AG04450 (cell line): ENCODE measurements at places on chromosomes 16 and 17.

DNA sequence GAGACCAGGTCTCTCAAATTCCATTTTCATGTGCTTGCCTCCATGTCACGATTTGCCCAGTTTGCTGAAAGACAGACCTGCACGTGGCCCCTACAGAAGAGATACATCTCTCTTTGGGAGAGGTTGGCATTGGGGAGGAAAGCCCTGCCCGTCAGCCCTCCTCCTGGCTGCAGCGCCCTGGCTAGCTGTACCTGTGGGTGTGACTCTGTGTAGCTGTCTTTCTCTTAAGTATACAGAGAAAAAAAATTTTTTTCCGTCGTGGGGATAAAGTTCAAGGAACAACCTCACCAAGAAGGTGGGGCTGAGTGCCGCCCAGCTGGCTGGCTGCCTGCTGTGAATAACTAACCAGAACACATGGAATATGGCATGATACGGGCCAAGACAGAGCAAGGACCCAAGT is 26.5 kb downstream of the TMEM98 start:
- no peak for DNase-seq

GRCh38 chr17:66462010-66462409 is 159.6 kb downstream of the PRKCA start:
- DNase-seq = no peak

DNA sequence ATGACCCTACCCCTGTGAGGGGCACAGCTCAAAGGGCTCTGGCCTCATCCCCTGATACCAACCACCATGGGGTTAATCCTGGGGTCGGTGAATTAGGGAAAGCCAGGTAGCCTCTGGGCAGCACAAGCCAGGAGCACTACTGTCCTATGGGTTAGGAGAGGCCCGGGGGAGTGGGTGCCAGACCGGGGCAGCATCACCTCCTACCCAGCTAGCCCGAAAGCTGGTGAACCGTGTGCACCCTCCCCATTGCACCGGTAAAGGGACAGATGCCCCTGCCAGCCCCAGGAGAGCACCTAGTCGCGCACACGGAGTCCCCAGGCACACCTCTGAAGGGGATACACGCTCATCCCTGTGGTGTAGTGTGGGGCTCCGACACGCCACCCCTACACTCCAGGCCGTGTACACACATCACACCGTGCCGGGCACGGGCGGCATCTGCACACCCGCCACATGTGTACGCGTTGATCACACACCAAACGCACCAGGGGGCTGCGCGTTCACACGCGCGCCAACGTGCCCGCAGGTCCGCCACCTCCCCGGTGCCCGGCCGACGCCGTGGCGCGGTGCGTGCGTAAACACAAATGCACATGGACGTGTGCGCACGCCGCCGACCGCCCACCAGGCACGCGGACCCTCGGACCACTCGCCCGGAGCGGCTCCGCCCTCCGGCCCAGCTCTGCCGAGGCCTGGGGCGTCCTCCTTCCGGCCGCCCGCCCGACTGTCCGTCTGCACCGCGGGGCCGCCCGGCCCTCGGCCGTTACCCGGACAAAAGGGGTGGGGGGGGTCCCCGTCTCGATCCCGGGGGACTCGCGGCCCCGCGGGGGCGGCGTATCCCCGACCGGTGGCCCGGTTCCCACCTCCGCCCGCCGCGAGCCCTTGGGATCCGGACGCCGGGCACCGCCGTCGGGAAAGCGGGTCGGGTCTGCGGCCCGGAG is 785 bp downstream of the UBALD1 start:
- no peak for DNase-seq

DNA sequence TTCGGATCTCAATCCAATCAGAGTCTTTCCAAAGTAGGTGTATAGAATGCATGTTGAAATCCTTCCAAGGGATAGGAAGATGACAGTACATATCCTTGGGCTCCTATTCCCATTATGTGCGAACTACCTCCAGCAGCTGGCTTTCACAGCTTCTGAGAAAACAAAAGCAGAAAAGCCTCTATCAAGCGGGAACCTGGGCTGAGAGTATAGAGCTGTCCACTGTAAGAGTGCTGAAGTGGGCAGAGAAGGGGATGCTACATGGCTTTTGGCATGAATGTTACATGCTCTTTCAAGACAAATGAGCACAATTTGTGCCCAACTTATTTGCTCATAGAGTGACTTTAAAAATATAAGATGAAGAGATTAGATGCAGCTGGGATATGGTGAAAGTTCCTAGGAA is 993.5 kb downstream of the CDH8 start:
- no peak for DNase-seq
